Stimulated activated CD8-positive, alpha-beta memory T cell treated with anti-CD3 and anti-CD28 coated beads, Interleukin-4, amount 100 ng/mL, for 1 hour (primary cell): ENCODE measurements at places on chromosomes 1 and 21.

- DNase-seq, result no peak
Measured at GRCh38 chr1:205456383-205456867, 580 bp upstream of the BLACAT1 start.

DNA sequence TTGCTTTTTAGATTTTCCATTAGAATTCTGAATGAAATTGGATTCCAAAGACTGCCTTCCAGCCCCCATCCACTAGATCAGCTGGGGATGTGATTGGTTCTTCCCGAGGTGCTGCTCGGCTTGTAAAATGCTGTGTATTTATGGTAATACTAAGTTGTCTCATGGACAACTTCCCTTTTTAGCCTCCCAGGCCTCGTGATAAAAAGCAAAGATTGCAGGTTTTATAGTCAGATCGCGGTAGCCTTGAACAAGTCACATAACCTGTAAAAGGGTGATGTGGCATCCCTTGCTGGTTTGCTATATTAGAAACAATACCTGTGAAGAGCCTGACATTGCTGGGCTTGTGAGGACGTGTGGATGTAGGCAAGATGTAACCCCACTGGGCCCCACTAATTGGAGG is 10.4 kb downstream of the MUL1 start:
- DNase-seq, result no peak

DNA sequence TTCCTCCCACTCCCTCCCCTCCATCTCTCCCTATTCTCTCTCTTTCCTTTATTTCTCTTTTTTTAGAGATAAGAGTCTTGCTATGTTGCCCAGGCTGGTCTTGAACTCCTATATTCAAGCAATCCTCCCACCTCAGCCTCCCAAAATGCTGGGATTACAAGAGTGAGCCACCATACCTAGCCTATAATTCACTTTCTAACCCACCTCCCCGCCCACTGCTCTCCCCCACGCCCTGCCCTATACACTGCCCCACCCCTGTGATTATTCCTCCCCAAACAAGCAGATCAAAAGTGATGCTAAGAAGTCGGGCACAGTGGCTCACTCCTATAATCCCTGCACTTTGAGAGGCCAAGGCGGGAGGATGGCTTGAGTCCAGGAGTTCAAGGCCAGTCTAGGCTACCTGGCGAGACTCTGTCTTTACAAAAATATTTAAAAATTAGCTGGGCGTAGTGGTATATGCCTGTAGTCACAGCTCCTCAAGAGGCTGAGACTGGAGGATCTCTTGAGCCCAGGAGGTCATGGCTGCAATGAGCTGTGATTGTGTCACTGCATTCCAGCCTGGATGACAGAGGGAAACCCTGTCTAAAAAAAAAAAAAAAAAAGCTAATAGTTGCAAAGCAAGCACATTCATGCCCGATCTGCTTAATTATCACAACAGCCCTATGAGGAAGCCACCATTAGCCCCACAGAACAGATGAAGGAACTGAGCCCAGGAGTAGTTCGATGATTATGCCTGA is 12.8 kb upstream of the E2F2 start:
- no peak for DNase-seq

DNA sequence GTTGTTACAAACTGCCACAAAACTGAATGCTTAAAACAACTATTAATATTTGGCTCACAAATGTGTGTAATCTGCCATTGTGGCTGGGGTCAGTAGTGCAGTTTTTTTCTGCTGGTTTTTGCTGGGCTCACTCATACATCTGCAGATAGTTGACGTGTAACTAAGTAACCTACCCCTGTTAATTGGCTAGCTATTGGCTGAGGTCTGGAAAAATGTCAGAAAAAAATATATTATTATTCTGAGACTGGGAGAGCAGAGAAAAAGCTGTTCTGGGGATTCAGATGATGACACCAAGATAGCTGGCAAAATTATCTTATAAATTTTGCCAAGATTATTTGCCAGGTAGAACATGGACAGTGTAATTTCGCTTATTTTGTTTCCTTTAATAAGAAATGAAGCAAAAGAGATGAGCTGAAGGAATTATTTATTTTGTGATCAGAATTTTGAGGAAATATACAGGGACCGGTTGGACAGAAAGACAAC is 616.1 kb upstream of the ADAMTS5 start:
- no peak for DNase-seq

- no peak for DNase-seq
Measured at GRCh38 chr1:151716771-151717631, at the start of gene CELF3. TSS of gene CELF3 (minus strand) at chr1:151716803. CDS start at chr1:151716020, 783 bp downstream.

- DNase-seq, result no peak
Measured at GRCh38 chr1:205147191-205147835, 25.5 kb upstream of the RBBP5 start.

- no peak for DNase-seq
Measured at GRCh38 chr1:154607106-154607608, 829 bp downstream of the ADAR start.

DNA sequence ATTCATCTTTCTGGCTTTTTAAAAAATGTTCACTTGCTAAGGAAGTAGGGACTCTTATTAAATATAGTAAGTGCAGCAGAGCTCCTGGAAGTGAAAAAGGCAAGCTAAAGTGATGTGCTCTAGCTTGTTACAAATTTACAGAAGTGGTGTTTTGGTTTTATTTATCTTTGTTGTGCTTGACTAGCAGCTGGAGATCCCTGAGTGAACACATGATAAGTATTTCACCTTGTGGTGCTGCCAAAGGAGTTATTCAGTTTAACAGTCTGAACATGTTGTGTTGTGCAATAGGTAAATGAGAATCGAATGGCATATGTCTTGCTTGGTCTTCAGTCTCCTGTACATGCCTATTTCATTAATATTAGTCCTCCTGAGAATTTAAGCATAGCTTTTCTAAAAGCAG is 315.7 kb downstream of the TPR start:
- no peak for DNase-seq

- no peak for DNase-seq
Measured at GRCh38 chr1:85396194-85396593, 68.8 kb downstream of the DDAH1 start.

- no peak for DNase-seq
Measured at GRCh38 chr1:109493227-109493626, 667 bp upstream of the CYB561D1 start.

GRCh38 chr1:187715483-187715882 is 886.7 kb downstream of the PLA2G4A start:
- no peak for DNase-seq

- DNase-seq, result no peak
Measured at GRCh38 chr1:93463960-93464359, 16.0 kb downstream of the FNBP1L start.

DNA sequence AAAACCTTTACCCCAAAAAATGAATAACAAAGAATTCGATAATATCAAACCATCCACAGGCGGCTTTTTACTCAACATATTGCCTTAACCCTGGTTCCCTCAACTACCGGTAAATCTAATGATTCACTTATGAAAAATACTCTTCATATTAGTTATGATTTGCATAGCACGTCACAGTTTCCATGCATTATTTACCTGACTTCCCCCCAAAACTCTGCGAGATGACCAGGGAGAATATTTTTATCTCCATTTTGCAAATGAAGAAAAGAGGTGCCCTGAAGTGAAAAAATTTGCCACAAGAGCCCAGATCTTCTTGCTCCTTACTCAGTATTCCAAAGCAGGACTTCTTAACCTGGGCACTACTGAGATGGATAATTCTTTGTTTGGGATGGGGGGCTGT is 2.9 kb downstream of the JAK1 start:
- no peak for DNase-seq

DNA sequence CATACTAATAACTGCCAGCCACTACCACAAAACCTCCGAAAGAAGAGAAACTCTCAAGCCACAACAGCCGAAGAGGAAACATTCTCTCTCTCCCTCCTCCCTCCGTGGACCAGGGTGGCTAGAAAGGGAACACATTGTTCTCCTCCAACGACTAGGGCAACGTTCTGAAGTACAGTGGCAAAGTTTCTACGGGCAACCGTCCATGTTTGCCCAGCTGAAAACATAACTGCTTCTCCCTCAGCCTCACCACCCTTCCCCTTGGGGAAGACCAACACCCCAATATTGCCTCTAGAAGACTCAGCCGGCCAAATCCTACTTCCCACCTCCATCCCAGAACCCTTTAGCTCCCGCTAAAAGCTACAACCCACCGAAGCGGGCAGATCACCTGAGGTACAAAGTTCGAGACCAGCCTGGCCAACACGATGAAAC is 2.0 kb downstream of the GLUL start:
- DNase-seq, result no peak

GRCh38 chr1:168081373-168082007 is 55.2 kb downstream of the GPR161 start:
- no peak for DNase-seq

DNA sequence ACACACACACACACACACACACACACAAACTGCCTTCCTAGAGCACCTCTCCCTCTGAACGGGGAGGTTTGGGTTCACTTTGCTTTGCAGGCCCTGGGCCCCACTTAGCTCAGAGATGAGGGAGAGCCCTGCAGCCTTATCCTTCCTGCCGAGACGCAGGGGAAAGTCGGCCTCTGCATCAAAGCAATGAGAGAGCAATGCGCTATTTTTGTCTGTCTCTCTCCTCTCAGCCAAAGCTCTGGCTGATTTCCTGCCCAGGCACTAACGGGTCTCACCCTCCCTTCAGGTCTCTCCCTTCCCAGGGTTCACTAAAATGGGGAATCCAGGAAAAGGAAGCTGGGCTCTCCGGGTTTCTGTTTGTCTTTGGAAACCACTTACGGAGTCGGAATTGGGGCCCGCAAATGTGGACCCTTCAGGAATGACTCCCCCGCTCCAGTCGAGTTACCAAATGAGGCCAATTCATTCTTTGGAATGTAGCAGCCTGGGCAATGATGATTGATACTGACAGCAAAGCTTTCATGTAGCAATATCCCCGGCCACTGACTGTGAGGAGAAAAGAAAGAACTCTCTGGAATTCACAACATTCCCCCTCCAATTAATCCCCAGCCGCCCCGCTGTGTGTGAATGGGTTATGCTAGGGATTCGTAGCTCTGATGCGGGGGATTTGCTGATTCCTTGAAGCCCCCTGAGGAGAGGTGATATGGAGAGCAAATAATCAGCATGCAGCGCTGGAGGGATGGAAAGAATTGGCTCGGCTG is 61.5 kb upstream of the WLS start:
- DNase-seq, result no peak

GRCh38 chr1:229121845-229122436 is 149.0 kb upstream of the RAB4A start:
- DNase-seq, result no peak

- no peak for DNase-seq
Measured at GRCh38 chr1:169890761-169891538, 2.7 kb downstream of the SCYL3 start.

DNA sequence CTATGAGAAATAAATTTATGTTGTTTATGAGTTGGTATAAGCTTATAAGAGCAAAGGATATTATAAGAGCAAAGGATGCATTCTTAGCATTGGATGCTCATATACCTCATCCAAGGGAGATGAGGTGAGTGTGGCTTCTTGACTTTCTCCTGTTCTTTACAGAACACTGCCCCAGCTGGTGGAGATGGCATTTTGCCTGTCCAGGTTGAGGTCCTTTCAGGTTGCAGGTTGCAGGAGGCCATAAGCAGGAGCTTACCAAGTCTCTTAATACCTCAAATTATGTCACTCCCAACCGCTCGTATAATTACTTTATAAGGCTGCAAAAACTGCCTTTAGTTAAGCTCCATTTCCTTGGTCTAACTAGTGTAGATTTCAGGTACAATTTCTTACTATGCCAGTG is 66.7 kb downstream of the RPE65 start:
- DNase-seq, result no peak

GRCh38 chr1:198328458-198329032 is 171.7 kb downstream of the NEK7 start:
- DNase-seq, result no peak

DNA sequence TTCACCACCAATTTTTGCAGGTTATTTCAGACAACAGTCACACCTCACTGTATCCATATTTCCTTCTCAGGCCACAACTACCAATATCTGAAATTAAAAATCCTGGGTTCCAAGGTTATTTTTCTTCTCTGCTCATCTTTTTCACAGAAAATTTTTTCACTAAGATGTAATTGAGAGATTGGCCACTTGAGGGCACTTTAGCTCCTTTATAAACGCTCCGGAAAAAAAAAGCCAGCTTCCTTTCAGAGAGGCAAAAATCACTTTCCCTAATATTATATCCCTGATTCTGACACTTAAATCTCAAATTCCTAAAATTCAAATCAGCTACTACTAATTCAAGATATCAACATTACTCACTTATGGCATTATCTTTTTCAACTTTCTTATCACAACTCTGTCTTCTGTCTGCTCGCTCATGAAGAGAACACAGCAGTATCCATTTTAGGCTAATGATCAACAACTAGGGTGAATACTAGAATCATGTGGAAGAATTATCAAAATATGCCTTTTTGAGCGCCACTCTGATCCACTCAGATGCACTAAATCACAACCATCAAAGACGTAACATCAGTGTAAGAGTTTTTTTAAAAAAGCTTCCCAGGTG is 101.4 kb upstream of the RGS1 start:
- no peak for DNase-seq

GRCh38 chr1:94257444-94257843 is 20.1 kb upstream of the ARHGAP29 start:
- DNase-seq, result no peak

DNA sequence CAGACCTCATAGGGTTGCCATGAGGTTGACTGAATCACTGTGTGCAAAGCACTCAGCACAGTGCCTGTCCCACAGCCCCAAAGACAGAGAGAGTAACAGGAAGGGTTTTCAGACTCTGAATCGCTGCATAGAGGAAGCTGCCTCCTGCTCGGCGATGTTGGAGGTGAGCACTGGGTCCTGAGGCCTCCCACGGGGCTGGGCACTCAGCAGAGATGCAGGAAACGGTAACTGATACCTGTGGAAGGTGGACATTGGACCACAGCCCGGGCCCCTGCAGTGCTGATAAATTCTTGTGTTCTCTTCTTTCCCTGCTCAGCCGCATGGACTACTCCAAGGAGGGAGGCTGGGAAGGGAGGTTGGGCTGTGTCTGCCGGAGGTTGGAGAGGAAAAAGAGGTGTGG is 389.7 kb downstream of the PTPRU start:
- DNase-seq, result no peak

DNA sequence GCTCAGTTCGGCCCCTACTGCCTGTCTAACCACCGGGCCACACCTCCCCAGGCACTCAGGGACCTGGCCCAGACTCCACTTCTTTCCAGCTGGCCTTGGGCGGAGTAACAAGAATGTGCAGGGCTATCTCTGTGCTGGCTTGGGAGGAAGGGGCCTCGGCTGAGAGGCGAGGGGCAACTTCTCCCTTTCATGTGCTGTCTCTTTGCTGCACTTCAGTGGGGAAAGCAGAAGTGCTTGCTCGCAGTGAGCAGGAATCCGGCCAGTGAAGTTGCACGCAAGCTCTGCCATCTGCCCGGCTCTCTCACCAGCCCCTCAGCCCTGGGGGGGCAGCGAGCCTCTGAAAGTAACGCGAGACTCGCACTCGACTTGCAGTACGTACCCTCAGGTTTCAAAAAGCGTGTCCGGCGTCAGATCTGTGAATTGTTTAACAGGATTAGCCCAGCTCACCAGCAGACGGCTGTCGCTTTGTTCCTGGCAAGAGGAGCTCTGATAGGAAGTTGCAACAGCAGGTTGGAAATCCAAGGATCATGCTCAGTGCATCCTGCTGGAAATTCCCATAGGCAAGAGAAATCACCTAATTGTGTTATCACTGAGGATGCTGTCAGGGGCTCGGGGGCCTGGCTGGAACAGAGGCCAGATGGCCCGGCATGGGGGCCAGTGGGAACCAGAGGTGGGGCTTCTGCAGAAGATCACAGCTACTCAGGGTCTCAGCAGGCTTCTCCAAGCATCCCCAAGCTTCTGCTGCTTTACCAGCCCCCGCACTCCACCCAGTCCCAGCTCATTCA is 221.1 kb downstream of the NPHP4 start:
- no peak for DNase-seq

- DNase-seq, result no peak
Measured at GRCh38 chr1:113977906-113978305, 1.4 kb upstream of the OLFML3 start.

GRCh38 chr21:36415375-36415774 is 30.2 kb downstream of the CHAF1B start:
- DNase-seq, result no peak
